ENCODE measurements at places on chromosomes 7 and 10.

DNA sequence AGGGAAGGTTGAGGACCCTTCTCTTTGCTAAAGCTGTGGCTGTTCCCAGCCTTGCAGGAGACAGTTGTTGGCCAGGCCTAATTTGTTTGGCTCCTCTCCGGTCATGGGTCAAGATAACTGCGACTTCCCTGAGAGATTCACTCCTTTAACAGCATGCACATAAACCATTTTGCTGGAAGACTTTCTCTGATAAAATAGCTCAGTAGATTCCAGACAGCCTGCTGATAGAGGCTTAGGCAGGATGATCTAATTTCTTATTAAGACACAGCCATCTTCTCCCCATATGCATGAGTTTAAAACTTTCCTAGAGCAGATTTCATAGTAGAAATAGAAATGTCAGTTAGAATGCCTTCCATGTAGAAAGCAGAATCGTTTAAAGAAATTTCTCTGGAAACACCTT, 181.9 kb downstream of the WNT2 start:
- no peak for DNase-seq

GRCh38 chr7:120740348-120740747, 117.6 kb downstream of the TSPAN12 start:
- DNase-seq: no peak

DNA sequence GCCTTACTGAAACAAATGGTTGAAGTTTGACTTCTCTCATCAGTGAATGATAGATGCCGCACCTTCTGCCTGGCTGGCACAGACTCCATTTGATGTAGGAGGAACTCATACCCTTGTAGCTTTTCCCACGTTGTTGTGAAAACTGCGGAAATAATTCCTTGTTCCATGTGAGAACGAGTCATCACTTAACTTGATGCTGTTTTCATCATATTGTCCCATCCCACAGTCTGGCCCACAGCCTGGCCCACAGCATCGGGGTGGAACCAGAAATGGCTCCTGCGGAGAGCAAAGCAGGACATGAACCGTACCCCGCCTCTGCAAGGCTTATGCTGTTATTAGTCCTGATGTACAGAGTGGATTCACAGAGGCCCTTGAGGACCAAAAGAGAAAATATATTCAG, 587.0 kb downstream of the SDK1 start:
- peak; percentile 24 for DNase-seq

DNA sequence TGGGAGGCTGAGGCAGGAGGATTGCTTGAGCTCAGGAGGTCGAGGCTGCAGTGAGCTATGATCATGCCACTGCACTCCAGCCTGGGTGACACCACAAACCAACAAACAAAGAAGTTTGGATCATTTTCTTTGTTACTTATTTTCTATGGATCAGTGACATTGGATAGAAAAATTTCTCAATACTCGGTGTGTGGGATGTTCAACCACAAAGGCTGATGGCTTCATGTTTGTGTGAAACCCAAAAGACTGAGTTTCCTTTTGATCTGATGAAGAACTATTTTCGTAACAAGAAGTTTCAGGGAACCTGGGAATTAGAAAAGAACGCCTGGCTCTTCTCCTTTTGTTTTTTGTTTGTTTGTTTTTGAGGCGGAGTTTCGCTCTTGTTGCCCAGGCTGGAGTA, 104.0 kb downstream of the HOXA1 start:
- DNase-seq: no peak

GRCh38 chr10:72334196-72334824, 20.4 kb downstream of the DNAJB12 start:
- DNase-seq: peak; percentile 55

DNA sequence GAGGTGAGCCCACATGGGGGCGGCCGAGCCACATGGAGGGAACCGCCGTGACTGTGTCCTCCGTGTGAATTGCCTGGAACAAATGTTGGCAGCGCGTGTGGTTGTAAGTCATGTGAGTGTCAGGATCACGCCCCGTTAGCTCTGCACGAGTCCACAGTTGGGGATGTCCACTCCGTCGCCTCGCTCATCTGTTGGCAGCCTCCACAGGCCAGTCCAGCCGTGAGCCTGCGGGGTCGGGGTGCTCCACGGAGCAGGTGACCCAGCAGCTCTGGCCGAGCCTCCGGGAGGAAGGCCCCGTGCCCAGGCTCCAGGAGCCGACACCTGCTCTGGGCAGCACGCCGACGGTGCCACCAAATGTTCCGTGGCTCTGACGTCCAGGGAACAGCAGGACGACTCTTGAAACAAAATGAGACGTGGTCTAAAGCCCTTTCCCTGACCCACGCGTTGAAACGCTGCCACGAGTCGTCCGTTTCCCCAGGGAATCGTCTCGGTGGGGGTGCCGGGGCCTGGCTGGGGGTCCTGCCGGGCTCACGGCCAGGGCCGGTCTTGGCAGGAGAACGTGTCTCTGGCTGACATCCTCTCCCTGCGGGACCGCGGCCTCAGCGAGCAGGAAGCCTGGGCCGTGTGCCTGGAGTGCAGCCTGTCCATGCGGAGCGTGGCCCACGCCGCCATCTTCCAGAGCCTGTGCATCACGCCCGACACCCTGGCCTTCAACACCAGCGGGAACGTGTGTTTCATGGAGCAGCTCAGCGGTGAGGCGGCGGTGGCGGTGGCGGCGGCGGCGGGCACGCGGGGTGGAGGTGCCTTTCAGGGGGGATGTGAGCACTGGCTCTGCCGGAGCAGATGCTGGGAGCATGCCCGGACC, 7.0 kb downstream of the KNDC1 start:
- no peak for DNase-seq

Measured in fibroblast of skin of scalp (primary cell).